Activated CD8-positive, alpha-beta T cell treated with anti-CD3 and anti-CD28 coated beads, Interleukin-2, amount 10 ng/mL, durations not matched to agents 7 days and 5 days (primary cell): ENCODE measurements at places on chromosomes 5 and 9. TPM values are rescaled to one million over a fixed set of nuclear protein-coding genes. Genes with fewer than 3 reads are reported as not detected.

AGXT2 gene
- not detected for total RNA-seq

DPM2 gene
- total RNA-seq = 53.8 TPM

TRAF1 gene
- total RNA-seq = 51.6 TPM

BARHL1 gene
- not detected for total RNA-seq

TSLP gene
- total RNA-seq = 0.18 TPM

KIF20A gene
- 72.0 TPM for total RNA-seq

FAT2 gene
- not detected for total RNA-seq

PCDHA7 gene
- not detected for total RNA-seq

ASPN gene
- total RNA-seq = not detected

HTR4 gene
- not detected for total RNA-seq

WNT8A gene
- total RNA-seq = not detected

MRRF gene
- total RNA-seq = 39.1 TPM

FOXD4L5 gene
- 0.23 TPM for total RNA-seq

MAMDC4 gene
- 15.8 TPM for total RNA-seq

GADD45G gene
- total RNA-seq = 7.7 TPM

SIT1 gene
- total RNA-seq = 220 TPM

SLC26A2 gene
- total RNA-seq = 8.0 TPM

CRHBP gene
- 0.29 TPM for total RNA-seq

ABCA1 gene
- total RNA-seq = not detected

TYRP1 gene
- not detected for total RNA-seq
